ENCODE measurements at places on chromosomes 7 and 10.

GRCh38 chr7:134799377-134799776 lies 19.9 kb downstream of the CALD1 start:
- no peak for DNase-seq

GRCh38 chr10:101351477-101351876 lies 2.5 kb upstream of the BTRC start:
- no peak for DNase-seq

- no peak for DNase-seq
These were observed 60.4 kb upstream of the DUSP5 start for GRCh38 chr10:110437351-110437605.

DNA sequence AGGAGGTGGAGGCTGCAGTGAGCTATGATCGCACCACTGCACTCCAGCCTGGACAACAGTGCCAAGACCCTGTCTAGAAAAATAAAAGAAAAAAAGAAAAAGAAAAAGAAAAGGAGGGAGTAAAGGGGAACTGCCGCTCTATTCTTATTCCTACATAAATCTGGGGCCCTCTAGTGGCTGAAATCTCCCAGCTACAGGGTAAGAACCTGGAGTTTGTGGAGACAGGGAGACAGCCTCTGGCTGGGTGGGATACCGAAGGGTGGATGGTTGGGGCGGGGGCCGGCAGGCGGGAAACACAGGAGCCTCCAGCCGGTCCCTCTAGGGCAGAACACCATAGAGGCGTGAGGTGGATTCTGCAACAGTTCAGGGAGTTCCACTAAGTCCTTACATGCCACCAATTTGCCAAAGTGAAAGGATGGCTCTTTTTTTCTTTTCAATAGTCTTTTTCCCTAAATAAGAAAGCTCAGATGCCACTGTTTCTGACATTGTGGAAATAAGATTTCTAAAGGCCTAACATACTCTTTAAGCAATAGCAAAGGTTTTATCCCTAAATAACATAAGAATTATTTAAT lies 117.3 kb downstream of the SVIL start:
- DNase-seq = peak; percentile 24

- DNase-seq = no peak
These were observed 4.4 kb downstream of the CD36 start for GRCh38 chr7:80642871-80643270.

- DNase-seq = no peak
These were observed 14.4 kb downstream of the RNF216 start for GRCh38 chr7:5767066-5767465.

GRCh38 chr10:76033457-76034196 lies 602.2 kb downstream of the LRMDA start:
- peak; percentile 52 for DNase-seq

DNA sequence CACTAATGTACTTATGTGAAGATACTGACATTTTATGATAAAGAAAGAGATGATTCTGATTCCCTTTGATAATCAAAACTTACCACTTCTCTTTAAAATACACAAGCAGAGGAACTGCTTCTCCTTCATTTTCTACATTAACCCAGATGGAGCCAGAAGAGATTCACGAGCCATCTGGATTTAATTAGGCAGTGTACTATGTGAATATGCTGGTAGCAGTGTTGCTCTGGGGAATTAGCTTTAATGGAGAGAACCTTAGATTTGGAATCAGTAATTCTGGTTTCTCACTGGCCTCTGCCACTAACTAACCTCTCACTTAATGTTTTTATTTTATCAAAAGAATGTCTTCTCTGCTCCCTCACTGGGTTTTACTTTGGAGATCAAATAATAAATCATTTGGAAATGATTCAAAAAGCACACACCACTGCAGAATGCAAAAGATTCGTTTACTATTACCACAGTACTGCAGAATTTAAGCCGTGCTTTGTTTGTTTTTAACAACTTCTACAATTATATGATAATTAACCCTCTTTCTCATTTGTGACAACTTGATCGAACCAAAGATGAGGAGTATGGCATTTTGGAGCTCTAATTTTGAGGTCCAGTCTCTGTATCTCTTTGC lies 77.5 kb upstream of the PHYHIPL start:
- peak; percentile 63 for DNase-seq

GRCh38 chr7:47746468-47746867 lies 164.6 kb upstream of the TNS3 start:
- no peak for DNase-seq

DNA sequence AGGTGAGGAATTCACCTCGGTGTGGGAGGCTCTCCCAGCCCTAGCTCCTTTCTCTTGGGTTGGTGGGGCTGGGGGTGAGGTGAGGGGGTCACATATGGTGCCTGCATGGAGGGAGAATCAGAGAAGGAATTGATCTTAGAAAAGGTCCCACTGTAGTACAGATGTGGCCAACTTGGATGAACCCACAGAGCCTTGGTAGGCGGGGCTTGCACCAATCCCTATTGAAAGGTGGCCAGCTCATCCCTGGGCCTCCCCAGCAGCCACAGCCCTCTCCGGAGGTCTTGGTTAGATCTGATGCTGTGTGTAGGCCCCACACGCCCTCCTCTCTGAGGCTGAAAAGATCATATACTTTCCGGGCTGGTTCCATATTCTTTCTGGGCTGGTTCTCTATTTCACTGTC lies 19.0 kb downstream of the HKDC1 start:
- DNase-seq = no peak

DNA sequence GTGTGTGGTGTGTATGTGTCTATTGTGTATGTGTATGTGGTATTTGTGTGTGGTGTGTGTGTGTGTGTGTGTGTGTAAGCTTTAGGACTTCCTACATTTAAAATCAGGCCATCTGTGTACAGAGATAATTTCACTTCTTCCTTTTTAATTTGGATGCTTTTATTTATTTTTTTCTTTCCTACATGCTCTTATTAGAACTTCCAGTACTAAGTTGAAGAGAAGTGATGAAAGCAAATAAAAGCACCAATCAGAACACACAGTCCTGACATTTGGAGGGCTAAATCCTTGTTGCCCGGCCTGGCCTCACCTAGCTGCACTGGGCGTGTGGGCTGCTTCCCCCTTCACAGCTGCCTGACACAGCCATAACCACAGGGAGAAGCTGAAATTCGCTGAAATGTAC lies 3.8 kb upstream of the MRC1 start:
- DNase-seq = no peak

DNA sequence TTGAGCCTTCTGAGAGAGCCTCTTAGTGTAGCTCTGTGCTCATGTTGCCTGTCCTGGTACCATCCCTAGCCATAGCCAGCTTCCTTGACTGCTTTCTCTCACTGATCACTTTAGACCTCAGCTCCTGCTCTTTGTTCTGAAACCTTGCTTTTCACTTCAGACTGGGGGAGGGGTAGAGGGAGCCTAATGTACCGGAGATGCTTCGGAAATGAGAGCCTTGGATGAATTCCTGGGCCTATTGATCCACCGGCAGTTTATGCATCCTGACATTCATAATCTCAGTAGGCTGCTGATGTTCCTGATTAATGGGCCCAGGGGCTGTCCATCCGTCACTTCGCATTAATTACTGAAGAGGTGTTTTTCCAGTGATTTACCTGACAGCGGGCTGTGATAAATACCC lies 38.8 kb downstream of the R3HCC1L start:
- no peak for DNase-seq

DNA sequence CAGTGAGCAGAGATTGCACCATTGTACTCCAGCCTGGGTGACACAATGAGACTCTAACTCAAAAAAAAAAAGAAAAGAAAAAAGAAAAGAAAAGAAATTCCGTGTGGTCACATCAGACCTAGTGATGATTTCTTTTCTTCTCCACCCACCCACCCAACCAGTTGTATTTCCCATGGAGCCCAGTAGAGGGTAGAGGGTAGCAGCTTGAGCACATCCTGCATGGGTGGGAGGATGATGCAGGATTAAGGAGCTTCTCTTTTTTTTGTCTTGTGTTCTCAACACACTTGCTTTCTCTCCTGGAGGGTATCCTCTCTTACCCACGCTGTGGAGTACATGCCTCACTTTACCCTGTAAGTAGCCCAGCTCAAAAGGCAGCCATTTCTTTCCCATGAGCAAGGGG lies 118.6 kb upstream of the CARD11 start:
- DNase-seq = no peak

DNA sequence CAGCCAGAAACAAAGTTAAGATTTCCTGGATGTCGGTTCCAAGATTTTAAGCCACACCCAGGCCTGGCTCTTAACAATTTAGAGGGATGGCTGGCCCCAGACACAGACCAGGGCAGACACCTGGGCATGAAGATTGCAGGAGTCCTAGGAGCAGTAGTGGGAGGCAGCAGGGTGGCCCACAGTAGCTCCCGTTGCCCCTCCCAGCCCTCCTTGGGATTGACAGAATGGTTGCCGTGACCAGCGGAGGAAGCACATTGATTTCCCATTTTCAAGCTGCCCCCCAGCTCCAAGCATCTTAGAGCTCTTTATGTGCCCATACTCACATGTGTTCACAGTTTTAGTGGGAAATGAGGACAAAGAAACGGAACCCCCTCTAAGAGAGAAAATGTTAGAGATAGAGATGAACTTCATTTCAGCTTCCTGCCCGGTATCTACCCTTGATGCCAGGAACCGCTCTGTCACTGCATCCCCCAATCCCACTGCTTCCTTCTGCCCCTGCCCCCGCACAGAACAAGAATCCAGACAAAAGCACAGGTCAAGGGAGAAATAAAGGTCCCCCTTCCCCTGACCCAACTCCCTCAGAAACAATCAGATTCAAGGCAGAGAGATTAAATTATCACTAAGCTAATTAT lies 101.1 kb downstream of the PLXNA4 start:
- no peak for DNase-seq

- no peak for DNase-seq
These were observed 115.5 kb upstream of the STK17A start for GRCh38 chr7:43467406-43467805.

GRCh38 chr7:95322396-95322795 lies 1.9 kb downstream of the PON1 start:
- DNase-seq = no peak

- DNase-seq = no peak
These were observed 75.2 kb downstream of the INSIG1 start for GRCh38 chr7:155372782-155373358.

Measured in fibroblast of the conjunctiva (primary cell).